ENCODE measurements at places on chromosomes 6 and 20.

GRCh38 chr6:113695516-113695915 lies 161.6 kb upstream of the MARCKS start:
- DNase-seq = no peak

GRCh38 chr6:21785164-21785563 lies 191.6 kb downstream of the SOX4 start:
- no peak for DNase-seq

DNA sequence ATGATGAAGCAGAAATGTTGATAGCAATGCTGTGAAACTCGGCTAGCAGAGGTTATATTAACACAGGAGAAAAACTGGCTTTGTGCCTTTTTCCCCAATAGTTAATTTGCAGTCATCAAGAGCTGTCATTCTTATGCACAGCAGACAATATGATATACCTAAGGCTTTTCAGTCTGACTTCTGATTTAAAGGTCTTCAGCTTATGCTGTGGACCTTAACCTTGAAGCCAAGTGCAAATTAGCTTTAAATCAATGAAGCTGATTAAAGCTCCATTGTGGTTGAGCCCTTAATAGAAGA lies 171.6 kb upstream of the ID4 start:
- DNase-seq = no peak

DNA sequence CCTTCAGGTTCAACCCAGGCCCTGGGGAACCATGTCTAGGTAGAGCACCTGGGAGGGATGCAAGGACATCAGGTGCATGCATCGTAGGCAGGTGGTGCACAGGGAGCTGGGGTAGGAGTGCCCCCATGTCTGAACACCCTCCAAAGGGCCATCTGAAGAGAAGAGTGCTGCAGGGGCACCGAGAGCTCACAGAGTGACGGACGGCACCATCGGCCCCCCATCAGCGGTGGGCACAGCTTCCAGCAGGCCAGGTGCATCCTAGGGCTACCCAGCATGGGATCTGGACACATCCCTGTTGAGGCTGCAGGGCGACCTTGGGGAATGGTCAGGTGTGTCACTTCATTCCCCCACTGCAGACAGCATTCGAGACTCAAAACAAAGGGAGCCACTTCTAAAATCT lies 138.3 kb upstream of the CDH4 start:
- DNase-seq = no peak

- no peak for DNase-seq
These were observed 29.4 kb upstream of the CLIC5 start for GRCh38 chr6:46044881-46045617.

DNA sequence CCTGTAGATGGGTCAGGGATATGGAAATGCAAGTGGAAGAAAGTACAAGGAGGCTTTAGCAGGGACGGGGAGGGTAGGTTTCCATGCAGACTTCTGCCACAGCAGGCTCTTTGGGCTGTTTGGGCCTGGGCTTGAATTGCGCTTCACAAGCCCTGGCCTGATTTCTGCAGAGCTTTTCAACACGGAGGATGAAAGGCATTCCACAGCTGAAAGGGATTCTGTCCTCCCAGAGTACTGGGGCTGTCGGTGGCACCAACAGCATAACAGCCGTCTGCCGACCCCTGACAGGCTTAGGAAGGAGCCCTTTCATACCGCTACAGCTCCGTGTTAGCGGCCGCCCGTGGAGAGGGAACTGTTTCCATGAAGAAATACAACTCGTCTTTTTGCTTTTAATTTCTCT lies 22.9 kb upstream of the TBC1D7 start:
- no peak for DNase-seq

- no peak for DNase-seq
These were observed 155.1 kb downstream of the AIG1 start for GRCh38 chr6:143215771-143216170.

DNA sequence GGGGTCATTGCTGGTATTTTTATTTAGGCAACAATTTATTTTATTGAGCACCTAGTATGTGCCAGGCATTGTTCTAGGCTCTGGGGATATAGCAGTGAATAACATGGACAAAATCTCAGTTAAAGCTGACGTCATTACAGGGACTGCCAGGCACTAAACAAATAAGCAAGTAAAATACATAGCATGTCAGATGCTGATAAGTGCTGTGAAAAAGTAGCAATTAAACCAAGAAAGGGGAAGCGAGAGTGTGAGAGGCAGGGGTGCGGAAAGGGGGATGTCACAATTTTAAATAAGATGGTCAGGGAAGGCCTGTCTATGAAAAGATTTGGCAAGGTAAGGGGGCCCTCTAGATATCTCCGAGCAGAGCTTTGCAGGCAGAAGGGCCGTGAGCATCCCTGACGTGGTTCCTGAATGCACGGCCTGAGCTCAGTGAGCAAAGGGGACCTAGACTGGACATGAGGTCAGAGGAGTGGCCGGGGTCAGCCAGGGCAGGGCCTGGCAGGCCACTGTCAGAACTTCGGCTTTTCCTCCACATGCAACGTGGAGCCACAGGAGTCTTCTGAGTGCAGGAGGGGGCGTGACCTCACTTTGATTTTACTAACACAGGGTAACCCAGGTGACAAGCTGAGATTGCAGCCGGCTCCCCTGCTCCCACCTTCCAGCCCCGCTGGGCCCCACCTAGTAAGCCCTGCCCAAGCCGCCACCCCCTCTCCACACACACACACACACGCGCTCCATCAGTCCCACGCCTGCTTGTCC lies 24.2 kb upstream of the SIRPA start:
- no peak for DNase-seq

DNA sequence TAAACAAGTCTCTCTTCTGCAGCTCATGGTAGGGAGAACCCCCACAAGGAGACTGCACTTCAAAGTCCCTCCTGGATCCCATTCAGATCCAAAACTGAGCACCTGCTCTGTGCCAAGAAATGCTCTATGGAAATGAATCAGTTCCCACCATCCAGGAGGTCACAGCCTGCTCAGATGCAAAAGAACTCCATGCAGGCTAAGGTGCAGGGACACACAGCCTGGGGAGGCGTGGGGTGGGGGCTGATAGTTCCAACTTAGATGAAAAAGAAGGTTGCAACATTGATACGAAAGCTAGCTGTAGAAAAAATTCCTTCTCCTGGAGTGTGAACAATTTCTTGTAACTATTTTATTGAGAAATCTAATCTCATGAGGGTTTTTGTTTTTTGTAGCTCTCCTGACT lies 111.0 kb upstream of the TMEM170B start:
- DNase-seq = no peak

GRCh38 chr6:95577304-95578105 lies at the start of gene MANEA:
Gene MANEA (plus strand): TSS chr6:95577535. CDS start chr6:95586440, 8,905 bp downstream.
- peak; percentile 77 for DNase-seq

DNA sequence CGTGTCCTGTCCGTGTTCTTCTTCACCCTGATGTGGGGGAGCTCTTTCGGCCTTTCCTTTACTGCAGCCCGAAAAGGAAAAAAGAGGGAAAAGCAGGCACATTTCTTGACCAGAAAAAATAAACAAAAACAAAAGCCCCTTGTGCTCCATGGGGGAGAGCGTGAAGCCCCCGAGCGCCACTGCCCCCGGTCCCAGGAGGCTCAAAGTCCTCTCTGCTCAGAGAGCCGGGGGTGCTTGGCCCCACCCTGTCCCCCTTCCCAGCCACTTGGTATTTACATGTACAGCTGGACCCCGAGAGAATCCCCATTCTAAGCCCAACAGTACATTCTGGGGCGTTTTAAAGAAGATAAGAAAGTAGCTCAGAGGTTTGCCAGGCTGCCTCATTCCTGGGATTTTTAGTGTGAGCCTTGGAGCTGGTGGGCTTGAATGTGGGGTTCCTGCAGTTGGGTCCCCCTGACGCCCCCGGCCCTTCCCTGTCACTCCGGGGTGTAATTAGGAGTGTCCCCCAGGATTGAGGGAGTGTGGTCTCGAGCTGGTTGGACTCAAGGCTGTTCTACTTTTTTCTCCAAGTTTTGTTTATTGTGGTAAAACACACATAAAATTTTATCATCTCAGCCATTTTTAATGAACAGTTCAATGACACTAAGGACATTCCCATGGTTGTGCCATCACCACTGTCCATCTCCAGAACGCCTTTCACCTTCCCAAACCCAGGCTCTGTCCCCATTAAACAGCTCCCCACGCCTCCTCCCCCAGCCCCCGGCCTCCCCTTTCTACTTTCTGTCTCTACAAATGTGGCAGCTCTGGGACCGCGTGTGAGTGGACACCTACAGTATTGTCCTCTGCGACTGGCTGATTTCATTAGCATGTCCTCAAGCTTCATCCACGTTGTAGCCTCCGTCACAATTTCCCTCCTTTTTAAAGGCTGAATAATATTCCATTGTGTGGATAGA lies 55.7 kb upstream of the BHLHE23 start:
- DNase-seq = no peak
